ENCODE measurements at places on chromosomes 2 and 18.

DNA sequence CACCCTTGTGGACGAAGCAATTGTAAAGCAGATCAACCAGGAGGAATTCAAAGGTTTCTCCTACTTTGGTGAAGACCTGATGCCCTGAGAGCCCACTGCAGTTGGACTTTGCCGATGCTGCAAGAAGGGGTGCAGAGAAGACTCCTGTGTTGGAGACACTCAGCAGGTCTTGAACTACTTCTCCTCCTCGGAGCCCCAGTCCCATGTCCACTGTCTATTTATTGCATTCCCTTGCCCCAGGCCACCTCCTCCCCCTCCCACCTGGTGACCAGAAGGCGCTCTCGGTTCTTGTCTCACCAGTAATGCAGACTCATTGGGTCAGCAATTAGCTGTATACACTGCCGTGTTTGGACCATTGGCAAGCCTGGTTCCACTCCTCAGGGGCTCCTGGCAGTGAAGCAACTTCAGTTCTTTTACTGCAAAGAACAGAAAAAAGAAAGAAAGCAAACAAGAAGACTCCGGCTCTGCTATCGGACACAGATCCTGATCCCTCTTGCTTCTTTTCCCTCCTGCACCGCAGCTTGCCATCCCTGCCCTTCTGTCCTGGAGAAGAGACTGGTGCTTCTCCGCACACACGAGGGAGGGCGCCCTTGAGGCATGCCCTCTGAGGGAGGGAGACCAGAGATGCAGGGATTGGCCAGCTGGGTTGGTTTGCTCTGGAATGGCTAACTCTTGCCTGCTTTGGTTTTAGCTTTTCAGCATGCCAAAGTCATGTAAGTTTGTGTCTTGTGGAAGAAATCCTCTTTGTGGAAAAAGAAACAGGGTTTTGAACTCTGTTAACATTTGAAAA is 112.2 kb upstream of the EPAS1 start:
- no peak for DNase-seq

GRCh38 chr2:52776571-52776970 is 991.0 kb upstream of the CHAC2 start:
- no peak for DNase-seq

DNA sequence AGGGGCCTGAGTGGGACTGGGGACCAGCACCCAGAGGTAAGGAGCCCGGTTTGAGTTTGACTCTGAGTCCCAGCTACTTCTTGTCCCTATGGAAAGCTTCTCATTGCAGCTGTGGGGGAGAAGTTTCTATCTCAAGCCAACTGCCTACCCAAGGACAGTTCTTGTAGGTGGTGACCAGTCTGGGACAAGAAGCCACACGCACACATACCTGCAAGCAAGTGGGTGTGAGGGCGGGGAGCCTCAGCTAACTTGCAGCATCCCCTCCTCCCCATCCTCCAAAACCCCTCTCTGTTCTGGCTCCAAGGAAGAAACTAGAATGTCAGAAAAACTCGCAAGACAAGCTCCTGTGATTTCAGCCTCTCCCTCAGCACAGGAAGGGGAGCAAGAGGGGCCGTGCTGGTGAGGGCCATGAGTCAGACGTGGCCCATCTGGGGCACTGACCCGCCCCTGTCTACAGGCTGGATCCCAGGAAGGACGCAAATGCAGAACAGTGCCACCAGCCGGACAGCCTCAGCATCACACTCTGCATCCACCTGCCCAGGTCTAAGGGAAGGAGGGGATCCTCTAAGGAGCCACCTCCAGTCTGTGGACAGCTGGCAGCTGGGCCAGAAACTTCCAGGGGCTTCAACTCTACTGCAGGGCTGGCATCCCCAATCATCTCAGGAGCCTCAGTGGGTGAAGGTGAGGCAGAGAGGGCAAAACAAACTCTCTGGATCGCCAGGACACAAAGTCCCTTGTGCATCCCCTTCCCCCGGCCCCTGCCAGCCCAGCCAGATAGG is 103.4 kb downstream of the TNS1 start:
- peak; percentile 83 for DNase-seq

DNA sequence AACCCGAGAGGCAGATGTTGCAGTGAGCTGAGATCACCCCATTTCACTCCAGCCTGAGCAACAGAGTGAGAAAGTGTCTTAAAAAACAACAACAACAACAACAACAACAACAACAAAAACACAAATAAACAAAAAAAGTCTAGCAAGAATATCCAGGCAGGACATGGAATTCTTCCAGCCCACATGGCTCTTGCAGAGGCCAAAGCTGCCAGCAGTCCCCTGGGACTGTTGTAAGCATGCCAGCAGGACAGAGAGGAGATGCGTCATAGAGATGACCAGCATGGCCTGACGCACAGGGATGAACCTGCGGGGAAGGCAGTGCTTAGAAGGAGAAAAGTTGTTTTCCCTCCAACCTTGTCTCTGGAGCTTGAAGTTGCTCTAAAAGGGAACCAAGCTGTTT is 182.3 kb upstream of the PGAP1 start:
- DNase-seq: peak; percentile 90

DNA sequence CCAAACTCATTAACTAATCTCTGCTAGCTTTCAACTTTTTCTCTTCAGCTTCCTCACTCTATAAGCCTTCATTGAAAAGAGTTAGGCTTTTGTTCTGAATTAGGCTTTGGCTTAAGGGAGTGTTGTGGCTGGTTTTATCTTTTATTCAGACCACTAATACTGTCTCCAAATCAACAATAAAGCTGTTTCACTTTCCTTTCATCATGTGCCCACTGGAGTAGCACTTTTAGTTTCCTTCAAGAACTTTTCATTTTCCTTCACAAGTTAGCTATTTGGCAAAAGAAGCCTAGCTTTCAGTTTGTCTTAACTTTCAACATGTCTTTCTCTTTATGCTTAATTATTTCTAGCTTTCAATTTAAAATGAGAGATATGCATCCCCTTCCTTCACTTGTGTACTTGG is 271.7 kb upstream of the FSIP2 start:
- DNase-seq: no peak

DNA sequence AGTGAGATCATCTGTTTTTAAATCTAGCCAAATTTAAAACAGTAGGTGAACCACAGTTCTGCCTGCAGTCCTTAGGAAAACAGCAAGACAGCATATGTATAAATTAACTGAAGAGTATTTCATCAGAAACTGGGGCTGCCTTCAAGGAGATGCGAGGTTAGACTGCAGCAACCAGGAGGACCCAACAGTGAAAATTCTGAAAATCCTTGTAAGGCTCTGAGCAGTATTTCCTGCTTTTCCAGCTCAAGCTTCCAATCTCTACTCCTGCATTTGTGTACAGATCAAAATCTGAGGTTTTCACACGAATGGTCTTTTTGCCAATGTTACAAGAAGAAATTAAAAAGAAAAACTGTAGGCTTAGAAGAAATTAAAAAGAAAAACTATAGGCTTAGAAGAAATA is 43.7 kb downstream of the CERKL start:
- no peak for DNase-seq

GRCh38 chr2:48221846-48222516 is 308.0 kb upstream of the STON1 start:
- peak; percentile 55 for DNase-seq

DNA sequence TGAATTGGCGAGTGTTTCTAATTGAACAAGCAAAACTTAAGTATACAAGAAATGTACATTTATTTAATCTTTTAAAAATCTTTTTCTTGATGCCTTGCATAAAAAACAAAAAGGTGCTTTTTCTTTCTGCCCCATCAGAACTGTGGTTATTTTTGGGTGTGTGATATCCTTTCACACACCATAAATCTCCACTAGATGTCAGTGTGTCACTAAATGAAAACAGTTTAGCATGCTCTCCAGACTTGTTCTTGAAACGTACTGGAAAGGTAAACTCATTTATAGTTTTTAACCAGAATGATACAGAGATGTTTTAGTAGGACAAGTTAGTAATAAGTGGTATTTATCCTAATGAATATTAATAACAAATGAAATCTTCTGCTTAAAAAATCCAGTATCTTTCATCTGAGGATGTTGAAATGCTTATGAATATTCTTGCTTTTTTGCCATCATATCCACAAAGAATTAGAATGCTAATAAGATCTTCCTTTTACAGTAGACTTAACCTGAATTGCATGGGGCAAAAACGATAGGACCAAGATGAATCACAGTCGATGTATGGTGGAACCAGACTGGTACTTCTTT is 96.8 kb downstream of the UBE2E3 start:
- peak; percentile 70 for DNase-seq

DNA sequence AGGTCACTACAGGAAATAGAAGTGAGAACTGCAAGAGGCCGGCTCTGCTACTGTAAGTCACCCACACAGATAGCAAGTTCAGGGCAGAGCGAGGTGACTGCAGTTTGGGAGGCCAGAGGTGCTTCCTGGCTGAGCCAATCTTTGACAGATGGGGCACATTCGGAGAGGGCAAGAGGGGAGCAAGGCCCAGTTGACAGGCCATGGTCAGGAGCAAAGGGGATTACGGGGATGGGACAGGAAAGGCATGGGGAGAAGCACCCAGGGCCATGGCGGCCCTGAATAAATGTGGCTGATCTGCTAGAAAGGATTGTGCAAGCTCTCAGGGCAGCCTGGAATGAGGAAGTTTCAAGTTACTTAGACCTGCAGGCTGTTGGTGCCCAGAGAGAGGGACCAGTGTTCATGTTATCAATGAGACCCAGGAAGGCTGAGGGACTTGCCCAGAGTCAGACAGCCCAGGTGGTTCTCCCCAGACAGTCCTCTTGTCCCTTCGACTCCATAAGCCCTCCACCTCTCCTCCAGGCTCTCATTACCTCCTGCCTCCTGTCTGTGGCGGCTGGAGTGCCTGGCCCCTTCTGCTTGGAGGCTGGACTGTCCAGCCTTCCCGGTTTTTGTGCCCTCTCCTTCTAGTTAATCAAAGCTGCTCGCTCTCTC is 123.3 kb downstream of the CTIF start:
- DNase-seq: peak; percentile 77

GRCh38 chr2:55824551-55825096 is 99.0 kb downstream of the EFEMP1 start:
- DNase-seq: no peak

- DNase-seq: no peak
Measured at GRCh38 chr2:74571058-74571457, 16.5 kb downstream of the DOK1 start.

DNA sequence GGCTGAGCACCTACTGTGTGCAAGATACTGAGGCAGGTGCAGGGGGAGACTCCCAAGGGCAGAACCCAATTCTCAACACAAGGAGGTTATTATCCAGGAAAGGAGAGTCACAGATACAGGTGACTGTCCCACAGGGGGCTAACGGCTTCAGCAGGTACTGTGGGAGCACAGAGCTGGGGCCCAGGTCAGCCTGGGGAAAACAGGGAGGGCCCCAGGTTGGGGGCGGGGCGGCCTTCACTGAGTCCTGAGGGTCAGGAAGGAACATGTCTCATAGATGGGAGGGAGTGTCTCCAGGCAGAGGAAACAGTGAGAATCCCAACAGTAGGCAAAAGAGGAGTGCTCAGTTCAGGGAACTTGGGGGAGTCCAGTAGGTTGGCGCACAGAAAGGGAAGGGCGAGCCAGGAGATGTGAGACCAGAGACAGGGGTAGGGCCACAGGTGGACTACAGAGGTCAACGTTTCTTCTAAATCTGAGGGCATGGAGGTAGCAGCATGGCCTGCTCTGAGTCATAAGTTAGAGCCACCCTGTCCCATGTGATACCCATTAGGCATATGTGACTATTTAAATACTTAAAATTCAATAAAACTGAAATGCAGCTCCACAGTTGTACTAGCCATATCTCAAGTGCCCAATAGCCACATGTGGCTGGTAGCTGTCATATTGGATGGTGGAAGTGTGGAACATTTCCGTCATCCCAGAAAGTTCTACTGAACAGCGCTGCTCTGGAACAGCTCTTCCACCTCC is 157.2 kb downstream of the TTC32 start:
- no peak for DNase-seq

DNA sequence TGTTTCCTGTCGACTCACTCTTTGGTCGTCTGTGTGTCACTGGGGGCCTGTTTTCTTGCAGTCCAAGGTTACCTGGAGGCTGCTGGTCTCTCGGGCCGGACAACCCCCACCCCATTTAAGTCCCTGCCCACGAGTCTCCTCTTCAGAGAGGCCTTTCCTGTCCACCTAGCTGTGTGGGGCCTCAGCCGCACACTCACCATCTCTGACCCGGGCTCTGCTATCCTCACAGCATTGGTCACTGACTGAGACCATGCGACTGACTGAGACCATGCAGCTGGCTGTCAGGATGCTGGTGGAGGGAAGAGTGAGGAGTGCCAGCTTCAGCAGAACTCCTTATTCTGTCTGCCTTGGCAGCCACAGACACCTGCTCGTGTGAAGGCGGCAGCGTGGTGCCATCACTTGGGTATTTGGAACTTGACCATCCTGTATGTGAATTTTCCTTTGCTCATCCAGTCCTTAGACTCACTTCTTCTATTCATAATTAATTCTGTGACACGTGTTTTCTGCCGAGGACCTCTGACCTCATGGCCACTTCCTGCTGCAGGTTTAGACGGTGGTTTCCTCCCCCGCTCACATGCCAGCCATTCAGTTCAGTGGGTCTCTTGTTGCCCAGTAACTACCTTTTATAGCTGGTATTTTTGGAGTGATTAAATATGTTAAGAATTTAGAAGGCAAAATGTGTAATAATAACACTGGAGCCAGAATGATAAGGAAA is 47.5 kb upstream of the ASB1 start:
- DNase-seq: peak; percentile 60

- DNase-seq: no peak
Measured at GRCh38 chr2:121539750-121540469, 9.2 kb downstream of the RNU4ATAC start.

DNA sequence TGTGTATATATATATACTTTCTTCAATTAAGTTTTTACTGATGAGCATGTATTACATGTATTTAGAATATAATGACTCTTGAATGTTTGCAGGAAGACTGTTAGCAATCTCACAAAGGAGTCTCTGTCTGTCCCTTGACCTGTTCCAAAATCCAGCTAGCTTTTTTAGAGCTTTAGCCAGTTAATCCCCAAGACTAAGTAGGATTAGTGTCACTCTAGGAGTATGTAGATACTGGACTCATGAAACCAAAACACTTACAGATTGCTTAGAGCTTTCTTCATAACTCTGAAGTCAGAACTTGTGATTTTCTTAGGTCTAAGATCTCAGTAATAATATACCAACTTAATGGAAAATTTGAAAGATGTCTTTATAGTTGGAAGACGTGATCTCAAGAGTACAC is 2.2 kb downstream of the UBXN4 start:
- peak; percentile 1 for DNase-seq

All from foreskin fibroblast (primary cell).